Fibroblast of skin of left biceps (primary cell): ENCODE measurements at places on chromosomes 7 and 10.

DNA sequence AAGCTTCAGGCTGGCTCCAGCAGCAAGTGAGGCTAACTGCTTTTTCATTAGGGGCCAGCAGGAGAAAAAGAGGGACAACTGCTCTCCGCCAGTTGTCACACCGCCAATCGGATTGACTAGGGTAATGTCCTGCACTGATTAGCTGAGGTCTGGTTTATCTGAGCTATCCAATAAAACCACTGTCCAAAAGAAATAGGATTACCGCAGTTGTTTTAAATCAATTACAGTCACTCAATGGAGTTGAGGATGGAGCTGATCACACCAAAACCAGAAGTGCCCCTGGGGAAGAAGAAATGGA, 351.4 kb upstream of the NPVF start:
- DNase-seq, result no peak

DNA sequence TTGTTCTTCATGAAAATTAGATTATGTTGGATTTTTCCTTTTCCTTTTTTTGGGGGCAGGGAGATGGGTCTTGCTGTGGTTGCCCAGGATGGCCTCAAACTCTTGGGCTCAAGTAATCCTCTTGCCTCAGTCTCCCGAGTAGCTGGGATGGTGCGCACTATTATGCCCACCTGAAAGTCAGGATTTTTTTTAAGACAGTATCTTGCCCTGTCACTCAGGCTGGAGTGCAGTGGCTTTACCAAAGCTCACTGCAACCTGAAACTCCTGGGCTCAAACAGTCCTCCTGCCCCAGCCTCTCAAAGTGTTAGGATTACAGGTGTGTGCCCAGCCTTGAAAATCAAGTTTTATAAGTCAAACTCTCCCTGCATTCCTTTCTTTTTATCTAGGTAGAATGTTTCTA, 1.7 kb upstream of the TET1 start:
- no peak for DNase-seq

DNA sequence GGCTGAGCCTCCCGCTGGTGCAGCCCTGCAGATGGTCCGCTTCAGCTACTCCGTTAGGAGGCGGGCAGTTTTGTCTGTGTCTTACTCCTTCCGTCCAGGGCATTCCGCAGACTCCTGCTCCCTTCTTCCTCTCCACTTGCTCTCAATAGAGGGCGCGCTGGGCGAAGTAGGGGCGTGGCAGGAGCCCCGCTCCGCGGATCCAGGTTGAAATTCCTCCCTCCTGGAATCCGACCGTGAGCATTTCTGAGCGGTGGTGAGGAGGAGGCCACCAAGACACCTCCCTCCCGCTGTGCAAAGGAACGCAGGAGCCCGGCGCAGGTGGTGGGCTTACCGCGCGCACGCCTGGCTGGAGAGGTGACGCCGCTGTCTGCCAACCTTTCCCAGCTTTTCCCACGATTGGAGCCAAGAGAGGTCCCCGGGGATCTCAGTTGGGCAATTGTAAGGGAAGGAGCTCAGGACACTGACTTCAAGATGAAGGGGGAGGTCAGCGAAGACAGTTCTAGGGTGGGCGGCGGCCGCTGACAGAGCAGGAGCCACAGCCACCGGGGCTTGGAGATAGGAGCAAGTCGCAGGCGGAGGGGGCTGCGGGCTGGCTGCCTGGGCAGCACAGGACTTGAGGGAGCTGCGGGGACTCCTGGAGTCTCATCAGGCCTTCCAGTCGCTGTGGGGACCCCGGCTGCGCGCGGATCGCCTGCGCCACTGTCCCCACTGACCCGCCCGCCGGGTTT, 1011.3 kb downstream of the XPNPEP1 start:
- DNase-seq, result peak; percentile 23

- no peak for DNase-seq
Observed at GRCh38 chr10:88110355-88110754, 246.9 kb downstream of the PTEN start.

DNA sequence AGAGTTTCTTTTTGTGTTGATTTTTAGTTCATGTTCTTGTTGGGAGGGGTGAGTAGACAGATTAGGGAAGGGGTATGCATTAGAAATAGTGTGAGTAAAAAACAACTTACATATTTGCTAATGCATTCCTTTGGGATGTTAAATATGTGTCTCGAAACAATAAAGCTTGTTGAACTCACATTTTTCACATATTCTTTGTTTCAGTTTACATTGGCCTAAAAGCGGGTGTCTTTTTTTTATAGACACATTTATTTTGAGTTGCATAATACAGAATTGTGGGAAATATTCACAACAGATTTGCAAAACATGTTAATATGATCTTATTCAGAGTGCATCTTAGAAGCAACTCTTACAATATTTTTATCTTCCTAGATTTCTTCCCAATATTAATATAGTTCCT, 337.5 kb upstream of the CNTNAP2 start:
- DNase-seq, result peak; percentile 4

GRCh38 chr10:6586501-6586900, 6.4 kb upstream of the PRKCQ start:
- no peak for DNase-seq

GRCh38 chr7:24836084-24836483, 78.8 kb upstream of the GSDME start:
- no peak for DNase-seq

- DNase-seq, result no peak
Observed at GRCh38 chr10:44864051-44864450, 47.1 kb upstream of the TMEM72 start.
